ENCODE measurements at places on chromosomes 4 and X.

DNA sequence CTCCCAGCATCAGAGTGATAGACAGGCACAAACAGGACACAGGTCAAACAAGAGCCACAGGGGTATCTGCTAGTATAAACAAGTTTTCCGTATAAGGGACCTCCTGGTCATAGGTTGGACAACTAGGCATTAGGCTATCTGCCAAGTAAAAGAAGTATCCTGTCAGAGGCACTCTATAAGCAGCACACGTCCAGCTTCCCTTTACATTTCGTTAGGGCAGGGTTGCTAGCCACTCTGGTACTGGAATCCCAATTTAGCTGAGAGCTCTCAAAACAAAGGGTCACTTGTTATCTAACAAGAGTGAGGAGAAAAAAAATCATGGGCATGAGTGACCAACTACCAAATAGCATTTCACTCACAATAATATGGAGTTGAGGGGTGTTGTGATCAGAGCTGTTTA, 780.7 kb upstream of the DIAPH2 start:
- no peak for DNase-seq

DNA sequence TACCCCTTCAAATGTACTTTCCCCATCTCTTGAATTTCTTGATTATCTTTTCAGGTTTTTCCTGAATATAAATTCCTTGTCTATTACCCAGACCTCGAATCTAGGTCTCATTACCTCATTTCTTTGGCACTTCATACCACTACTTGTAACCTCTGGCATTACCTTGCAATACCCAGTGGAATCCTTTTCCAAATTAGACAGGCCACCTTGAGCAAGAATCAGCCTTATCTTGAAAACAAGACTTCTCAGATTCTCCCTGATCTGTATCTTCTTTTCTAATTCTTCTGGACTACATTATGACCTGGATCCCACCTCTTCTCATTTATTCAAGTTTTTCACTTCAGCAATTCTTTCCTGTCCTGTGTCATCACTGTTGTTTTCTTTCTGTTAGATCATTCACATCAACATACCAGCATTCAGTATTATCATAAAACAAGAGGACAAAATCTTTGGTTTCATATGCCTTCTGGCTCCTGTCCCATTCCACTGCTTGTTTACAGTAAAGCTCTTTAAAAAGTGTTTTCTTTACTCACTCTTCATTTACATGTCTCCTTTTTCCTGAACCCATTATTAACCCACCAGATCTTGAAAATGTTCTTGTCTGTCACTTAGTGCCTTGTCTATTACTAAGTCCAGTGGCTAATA, 275.6 kb upstream of the HS3ST1 start:
- no peak for DNase-seq

- no peak for DNase-seq
These were observed 680.0 kb downstream of the TRIML1 start for GRCh38 chr4:188819233-188819632.

DNA sequence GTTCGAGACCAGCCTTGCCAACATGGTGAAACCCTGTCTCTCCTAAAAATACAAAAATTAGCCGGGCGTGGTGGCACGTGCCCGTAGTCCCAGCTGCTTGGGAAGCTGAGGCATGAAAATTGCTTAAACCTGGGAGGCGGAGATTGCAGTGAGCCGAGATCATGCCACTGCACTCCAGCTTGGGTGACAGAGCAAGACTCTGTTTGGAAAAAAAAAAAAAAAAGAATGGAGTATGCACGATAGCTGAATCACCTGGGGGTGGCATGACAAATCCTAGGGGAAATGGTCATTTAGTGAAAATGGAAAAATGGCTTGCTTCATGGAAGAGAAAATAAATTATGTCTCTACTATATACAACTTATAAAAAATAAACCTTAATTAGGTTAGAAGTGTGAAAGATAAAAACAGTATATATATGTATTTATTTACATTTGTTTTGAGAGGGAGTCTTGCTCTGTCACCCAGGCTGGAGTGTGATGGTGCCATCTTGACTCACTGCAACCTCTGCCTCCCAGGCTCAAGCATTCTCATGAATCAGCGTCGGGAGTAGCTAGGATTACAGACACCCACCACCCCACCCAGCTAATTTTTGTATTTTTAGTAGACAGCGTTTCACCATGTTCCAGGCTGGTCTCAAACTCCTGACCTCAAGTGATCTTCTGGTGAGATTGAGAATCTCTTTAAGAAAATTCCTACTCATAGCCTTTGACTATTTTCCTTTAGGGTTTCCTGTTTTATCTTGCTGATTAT, 19.3 kb upstream of the ING2 start:
- DNase-seq = no peak
